ENCODE measurements at places on chromosomes 11 and 22. TPM values are rescaled to one million over a fixed set of nuclear protein-coding genes. Genes with fewer than 3 reads are reported as not detected.
A peak's percentile ranks its signal among the peaks of the same experiment; 100 is the strongest.

GRCh38 chr11:110977661-110978060 lies 265.4 kb upstream of the ARHGAP20 start:
- DNase-seq: no peak

DNA sequence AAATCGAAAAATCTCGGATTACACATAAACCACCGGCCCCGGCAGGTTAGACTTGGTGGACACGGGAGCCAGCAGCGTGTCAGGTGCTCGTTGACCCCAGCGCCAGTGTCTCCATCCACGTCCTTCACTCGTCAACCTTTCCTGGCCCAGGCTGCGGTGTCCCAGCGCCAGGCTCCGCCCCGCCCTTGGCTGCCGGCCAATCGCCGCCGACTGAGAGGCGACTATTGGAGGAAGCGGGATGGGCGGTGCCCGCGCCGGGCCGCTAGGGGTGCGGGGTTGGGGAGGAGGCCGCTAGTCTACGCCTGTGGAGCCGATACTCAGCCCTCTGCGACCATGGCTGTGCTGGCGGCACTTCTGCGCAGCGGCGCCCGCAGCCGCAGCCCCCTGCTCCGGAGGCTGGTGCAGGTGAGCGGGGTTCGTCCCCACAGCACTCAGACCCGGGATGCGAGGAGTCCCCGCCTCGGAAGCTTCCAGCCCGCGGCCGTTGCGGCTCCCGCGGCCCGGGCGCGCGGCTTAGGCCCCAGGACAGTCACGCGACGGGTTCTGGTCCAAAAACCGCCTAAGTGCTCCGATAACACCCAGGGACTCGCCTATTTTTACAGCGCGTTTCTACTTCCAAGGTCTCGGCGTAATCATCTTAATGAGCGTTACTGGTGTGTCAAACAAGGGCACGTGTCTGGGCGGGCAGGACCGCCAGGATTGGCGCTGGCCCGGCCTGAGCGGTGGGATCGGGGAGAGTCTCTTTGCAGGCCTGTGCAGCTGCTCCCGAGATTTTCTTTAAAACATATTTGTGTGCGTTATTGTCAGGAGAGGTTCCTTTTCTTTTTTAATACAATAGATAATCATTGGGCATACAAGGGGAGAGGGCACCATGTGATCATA lies at the start of gene ACAT1:
Gene ACAT1 (plus strand): TSS at position 294 of the 882 bp plus-strand sequence. CDS start 40 bp downstream, at position 334.
- peak; percentile 97 for DNase-seq

- DNase-seq: no peak
These were observed 4.8 kb upstream of the TPH1 start for GRCh38 chr11:18050848-18051247.

- no peak for DNase-seq
These were observed 1.5 kb downstream of the CLCF1 start for GRCh38 chr11:67371911-67372320.

DNA sequence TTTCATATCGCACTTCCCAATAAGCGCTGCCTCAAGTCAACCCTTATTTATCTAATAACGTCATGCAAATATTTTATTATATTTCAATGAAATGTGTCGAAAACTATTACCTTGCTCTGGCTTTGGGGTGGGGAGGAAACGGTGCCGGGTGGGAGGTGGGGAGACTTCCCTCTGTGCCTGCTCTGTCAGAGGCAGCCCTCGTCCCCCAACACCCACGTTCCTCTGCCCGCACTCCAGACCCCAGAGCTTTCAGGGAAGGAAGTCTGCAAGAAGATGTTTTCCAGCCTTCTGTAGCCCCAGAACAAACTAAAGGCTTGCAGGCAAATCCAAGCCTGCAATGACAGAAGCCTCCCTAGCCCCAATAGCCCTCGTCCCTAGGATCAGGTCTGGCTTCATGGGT lies 235.7 kb downstream of the BUD13 start:
- DNase-seq: no peak

DNA sequence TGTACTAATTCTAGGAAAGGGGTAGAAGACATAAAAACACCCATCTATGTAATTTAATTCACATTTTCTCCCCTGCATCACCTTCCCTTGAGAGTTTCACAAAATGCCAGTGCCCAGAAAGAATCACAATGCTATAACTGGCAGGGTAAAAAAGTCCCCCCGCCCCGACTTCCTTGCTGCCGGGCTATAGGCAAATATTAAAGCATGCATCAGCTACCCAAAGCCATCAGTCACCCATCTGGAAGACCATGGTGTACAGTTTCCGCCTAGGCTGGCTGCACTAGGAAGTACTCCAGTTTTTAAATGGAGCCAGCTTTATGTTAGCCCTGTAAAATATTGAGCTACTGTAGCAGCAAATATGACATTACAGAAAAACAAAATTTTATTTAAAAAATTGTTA lies 67.8 kb downstream of the ST14 start:
- DNase-seq: no peak

GRCh38 chr11:130124096-130124495 lies 35.5 kb upstream of the ST14 start:
- DNase-seq: peak; percentile 30

DNA sequence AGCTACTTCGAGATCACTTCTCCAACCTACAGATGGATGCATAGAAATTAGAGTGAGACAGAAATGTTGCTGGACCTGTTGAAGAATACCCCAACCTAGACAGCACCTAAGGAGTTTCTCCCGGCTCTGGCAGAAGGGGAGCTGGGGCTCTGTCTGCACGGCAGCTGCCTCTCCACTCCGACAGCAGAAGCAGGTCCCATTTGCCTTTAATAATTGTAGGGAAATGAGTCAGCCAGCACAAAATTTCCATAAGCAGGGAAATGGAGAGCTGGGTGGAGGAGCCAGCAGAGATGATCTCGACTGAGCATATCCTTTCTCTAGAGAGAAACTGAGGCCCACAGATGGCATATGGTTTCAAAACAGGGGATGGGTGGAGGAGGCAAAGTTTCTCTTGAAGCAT lies 80.1 kb downstream of the EFCAB6 start:
- no peak for DNase-seq

GRCh38 chr22:25878933-25879332 lies 136.9 kb downstream of the MYO18B start:
- DNase-seq: no peak

DNA sequence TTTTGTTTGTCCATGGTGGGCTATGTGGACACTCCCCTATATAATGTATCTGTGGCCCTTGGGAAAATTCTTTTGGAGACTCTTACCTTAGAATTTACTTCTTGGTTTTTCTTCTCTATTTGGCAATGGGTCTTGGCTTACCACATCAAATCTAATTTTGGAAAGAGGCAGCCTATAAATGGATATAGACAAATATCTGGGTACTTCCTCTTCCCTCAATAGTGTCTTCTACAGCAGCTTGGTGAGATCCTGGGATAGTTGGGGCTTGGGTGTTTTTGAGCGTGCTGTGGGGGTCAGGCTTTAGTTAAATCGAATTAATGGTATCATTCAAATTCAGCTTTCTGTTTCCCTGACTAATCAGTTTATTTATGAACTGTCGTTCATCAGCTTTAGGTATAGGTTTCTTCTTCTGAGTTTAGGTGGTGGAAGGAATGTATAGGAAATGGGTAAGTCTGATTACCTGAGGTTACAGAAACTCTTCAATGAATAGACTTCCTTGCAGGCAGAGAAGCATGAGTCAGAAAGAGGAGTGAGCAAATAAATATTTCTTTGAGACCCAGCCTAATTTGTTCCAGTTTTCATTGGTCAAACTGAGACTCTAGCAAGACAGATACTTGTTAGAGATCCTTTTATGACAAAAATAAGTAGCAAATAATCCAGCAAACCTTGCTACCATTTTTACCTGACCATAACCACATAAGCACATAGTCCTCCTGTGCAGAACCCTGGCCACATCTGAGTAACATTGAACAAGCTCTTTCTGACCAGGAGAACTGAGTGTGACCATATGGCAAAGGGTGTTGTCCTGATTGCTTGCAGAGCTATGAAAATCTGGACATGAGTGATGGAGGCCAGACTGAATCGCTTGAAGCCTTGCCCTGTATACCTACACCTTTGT lies 68.6 kb upstream of the SORL1-AS1 start:
- no peak for DNase-seq

- DNase-seq: no peak
These were observed 197.5 kb upstream of the B3GAT1 start for GRCh38 chr11:134609361-134610115.

- no peak for DNase-seq
These were observed 13.0 kb downstream of the TEAD1 start for GRCh38 chr11:12687216-12687623.

DNA sequence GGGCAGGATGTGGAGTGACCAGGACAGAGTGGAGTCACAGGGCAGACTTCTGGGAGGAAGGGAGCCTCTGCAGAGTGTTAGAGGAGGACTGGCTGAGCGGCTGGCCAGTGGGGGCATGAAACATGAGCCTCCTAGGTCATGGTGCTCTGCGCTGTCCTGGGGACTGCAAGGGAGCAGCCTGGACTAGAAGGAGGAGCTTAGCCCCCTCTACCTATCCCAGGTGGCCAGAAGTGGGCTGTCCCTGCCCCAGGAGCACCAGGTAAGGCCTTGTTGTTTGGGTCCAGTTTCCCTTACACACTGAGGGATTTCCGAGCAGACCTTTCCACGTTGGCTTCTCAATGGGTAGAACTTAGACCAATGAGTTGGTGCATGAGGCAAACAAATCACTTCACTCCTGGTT lies 7.4 kb downstream of the PKNOX2 start:
- no peak for DNase-seq

GRCh38 chr11:60855726-60856633 lies at the start of gene PTGDR2:
Gene PTGDR2, minus strand, starts transcription at chr11:60855950. Its CDS starts 2,228 bp downstream, at chr11:60853722.
- no peak for DNase-seq

DNA sequence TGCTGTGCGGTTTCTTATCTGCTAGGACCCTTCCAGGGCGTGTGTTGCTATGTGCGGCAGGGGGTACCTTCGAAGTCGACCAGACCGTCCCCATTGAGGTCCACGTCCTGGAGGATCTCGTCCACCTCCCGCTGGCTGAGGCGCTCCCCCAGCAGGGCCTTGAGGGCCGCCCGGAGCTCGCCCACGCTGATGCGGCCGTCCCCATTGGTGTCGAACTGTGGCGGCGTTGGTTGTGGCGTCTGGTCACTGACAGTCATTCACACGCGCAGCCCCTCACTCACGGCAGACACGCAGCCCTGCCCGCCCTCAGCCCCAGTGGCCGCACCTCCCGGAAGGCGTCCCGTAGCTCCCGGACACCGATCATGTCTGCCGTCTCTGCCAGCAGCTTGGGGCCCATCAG lies 3.5 kb downstream of the CABP2 start:
- DNase-seq: no peak

DNA sequence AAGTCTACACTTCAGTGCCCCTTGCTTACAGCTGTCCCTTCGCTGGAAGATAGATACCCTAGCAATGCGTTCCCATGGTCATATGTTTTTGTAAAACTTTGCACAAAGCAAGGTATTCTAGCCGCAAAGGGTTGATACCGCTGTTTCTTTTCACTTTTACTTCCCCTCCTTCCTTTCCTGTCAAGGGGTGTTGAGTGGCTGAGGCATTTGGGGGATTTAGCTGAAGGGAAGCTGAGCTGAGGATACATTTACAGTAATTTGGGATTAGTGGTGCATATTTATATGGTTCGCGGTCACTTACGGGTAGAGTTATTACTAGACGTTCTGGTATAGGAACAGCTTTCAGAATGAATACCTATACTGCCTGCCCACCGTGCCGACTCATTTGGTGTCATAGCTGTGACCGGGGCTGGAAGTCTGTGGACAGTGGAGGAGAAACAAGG lies 86.9 kb upstream of the WNT11 start:
- no peak for DNase-seq

GRCh38 chr22:45974498-45974897 lies 2.5 kb downstream of the WNT7B start:
- DNase-seq: no peak

GRCh38 chr22:22802339-22802970 lies 85.2 kb upstream of the IGLL5 start:
- no peak for DNase-seq

GRCh38 chr11:2382936-2383851 lies 6.1 kb downstream of the CD81 start:
- DNase-seq: no peak

DNA sequence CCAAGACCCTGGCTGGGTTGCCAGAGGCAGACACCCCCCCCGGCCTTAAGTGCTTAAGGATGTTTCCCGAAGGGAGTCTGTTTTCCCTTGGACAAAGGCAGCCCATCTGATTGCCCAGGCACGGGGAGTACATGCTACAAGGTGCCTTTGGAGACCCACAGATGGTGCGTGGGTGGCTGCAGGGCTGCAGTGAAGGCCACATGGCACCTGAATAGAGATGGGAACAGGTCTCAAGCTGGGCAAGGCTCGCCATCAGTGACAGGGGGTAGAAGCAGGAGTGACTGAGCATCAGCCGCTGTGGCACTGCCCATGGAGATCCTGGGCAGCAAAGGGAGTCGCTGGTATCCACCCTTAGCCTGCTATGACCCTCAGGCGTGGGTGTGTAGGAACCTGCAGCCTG lies 2.4 kb downstream of the RTL6 start:
- no peak for DNase-seq

DNA sequence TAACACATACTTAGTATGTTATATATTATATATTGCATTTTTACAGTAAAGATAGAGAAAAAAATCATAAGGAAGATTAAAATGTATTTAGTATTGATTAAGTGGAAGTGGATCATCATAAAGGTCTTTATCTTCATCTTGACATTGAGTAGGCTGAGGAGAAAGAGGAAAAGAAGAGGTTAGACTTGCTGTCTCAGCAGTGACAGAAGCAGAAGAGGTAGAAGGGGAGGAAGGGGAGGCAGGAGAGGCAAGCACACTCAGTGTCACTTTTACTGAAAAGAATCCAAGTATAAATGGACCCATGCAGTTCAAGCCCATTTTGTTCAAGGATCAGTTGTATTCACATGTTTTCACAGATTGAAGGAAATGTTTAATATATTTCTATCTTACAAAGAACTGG lies 69.7 kb downstream of the GAB2 start:
- DNase-seq: no peak

GRCh38 chr11:2664376-2664775 lies 35.4 kb downstream of the KCNQ1OT1 start:
- DNase-seq: peak; percentile 3

GRCh38 chr11:15714641-15715399 lies 600.1 kb downstream of the INSC start:
- no peak for DNase-seq

- DNase-seq: peak; percentile 50
These were observed 16.0 kb downstream of the PPIL2 start for GRCh38 chr22:21681566-21682370.

The SLC22A9 gene
- total RNA-seq: not detected

The CNTN5 gene
- not detected for total RNA-seq

The MS4A1 gene
- not detected for total RNA-seq

The SLC5A4 gene
- total RNA-seq: 0.33 TPM

The SAA4 gene
- not detected for total RNA-seq

The CCDC179 gene
- not detected for total RNA-seq

The TAF10 gene
- 215 TPM for total RNA-seq

The ACRV1 gene
- total RNA-seq: not detected
